ENCODE measurements at places on chromosomes 7 and 10. TPM values are rescaled to one million over a fixed set of nuclear protein-coding genes. Genes with fewer than 3 reads are reported as not detected.
A peak's percentile ranks its signal among the peaks of the same experiment; 100 is the strongest.

GRCh38 chr10:46090258-46090812, 44.3 kb upstream of the MSMB start:
- H3K36me3 ChIP-seq: no peaks in the 10 kb centered on the region
- H3K4me3 ChIP-seq: no peak overlapping the region
- no peak overlapping the region for H3K27ac ChIP-seq
- no peaks in the 10 kb centered on the region for H3K4me1 ChIP-seq
- no peak for DNase-seq
- H3K27me3 ChIP-seq: no peaks in the 10 kb centered on the region

GRCh38 chr10:28411648-28412047, 108.8 kb upstream of the MPP7 start:
- no peaks in the 10 kb centered on the region for H3K4me1 ChIP-seq
- no peak overlapping the region for H3K27ac ChIP-seq
- no peak for DNase-seq
- peaks cover 20% of the 10 kb centered on the region for H3K27me3 ChIP-seq

EIF5AL1 gene
- total RNA-seq: 0.05 TPM

- DNase-seq: no peak
- H3K27ac ChIP-seq: no peak overlapping the region
- peaks cover 40% of the 10 kb centered on the region for H3K27me3 ChIP-seq
- no peaks in the 10 kb centered on the region for H3K4me1 ChIP-seq
Measured at GRCh38 chr7:43211693-43212092, 99.2 kb downstream of the HECW1 start.

CDCA7L gene
- 41.0 TPM for total RNA-seq

GLCCI1 gene
- total RNA-seq: 5.8 TPM

- H3K27ac ChIP-seq: no peak overlapping the region
- peaks cover 16% of the 10 kb centered on the region for H3K27me3 ChIP-seq
- no peaks in the 10 kb centered on the region for H3K4me1 ChIP-seq
- H3K4me3 ChIP-seq: no peak overlapping the region
- no peak for DNase-seq
- H3K36me3 ChIP-seq: no peaks in the 10 kb centered on the region
Measured at GRCh38 chr10:97046456-97047082, 139.2 kb downstream of the SLIT1 start.

CYP3A4 gene
- not detected for total RNA-seq

DNA sequence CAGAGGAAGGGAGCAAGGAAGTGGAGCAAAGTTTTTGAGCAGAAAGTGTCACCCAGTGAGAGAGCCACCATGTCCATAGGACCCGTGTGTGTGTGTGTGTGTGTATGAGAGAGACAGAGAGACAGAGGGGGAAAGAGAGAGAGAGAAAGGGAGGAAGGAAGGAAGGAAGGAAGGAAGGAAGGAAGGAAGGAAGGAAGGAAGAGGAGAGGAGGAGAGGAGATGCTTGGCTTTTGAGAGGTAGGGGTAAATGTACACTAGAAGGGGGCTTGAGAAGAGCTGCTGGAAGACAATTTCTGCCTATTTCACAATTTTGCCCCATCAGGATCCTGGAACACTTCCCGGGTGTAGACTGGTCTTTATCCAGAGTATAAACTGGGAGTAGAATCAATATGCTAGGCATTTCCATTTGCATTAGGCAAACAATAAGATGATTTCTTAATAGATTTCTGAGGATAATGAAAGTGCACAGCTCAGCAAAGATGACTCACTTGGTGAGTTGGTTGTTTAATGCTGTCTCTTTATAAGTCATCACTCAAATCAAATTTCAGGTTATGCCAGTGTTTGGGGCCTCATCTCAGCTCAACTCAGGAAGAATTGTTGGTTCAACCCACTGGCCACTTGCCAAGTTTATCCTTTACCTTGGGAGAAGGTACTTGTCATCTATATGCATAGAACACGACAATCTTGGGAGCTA, 70.0 kb upstream of the FAM13C start:
- peaks cover 13% of the 10 kb centered on the region for H3K4me1 ChIP-seq
- no peak overlapping the region for H3K27ac ChIP-seq
- no peak overlapping the region for H3K4me3 ChIP-seq
- no peaks in the 10 kb centered on the region for H3K27me3 ChIP-seq
- H3K36me3 ChIP-seq: no peaks in the 10 kb centered on the region

DNA sequence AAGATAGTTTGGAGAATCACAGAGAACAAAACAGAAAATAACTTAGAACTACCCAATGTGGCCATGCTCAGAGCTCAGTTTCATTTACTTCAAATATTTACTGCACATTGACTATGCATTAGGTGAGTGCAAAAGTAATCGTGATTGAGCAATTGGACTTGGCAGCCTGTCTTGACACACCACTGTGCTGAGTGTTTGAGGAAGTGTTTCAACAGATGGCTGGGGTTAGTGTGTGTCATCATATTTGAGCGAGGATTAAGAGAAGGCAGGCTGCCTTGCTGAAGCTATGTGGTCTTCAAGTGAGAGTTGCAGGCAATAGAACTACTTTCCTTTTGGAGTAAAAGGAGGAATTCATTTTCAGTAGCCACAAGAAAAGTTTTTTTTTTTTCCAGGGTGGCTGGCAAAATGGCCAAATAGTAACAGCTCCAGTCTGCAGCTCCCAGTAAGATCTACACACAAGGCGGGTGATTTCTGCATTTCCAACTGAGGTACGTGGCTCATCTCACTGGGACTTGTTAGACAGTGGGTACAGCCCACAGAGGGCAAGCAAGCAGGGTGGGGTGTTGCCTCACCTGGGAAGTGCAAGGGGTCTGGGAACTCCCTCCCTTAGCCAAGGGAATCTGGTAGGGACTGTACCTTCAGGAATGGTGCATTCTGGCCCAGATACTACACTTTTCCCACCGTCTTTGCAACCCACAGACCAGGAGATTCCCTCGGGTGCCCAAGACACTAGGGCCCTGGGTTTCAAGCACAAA, 37.6 kb downstream of the AKR1C4 start:
- no peak overlapping the region for H3K4me3 ChIP-seq
- no peak for DNase-seq
- no peaks in the 10 kb centered on the region for H3K27me3 ChIP-seq
- H3K27ac ChIP-seq: no peak overlapping the region
- no peaks in the 10 kb centered on the region for H3K36me3 ChIP-seq

DNA sequence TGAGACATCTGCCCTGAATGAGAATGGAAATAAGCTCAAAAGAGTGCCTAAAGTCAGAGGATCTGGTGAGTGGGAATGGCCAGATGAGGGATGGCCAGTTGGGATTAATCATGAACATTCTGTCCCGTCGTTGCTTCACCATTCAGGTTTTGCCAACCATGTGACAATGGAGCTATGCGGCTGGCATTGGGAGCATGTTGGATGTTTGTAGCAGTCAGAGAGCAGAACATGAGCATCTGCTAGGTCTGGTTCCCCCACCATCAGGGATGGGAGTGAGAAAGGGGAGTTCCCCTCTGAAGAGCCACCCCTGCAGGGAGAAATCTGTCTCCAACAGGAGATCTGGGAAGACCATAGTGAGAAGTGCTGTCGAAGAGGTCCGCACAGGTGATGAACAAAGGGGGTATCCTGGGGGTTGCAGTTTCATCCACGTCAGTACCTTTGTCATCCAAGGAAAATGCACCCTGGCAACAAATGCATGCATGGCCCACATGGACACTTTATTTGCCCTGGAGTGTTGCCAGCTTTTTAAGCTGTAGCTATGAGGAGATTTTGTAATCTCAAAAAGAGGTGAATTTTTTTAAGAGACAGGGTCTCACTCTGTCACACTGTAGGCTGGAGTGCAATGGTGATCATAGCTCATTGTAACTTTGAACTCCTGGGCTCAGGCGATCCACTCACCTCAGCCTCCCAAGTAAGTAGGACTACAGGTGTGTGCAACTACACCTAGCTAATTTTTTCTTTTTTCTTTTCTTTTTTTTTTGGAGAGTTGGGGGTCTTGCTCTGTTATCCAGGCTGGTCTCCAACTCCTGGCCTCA, 190.2 kb downstream of the CAMK1D start:
- H3K4me3 ChIP-seq: no peak overlapping the region
- H3K4me1 ChIP-seq: peaks cover 8% of the 10 kb centered on the region
- DNase-seq: no peak
- H3K27ac ChIP-seq: no peak overlapping the region

GRCh38 chr10:115606741-115607140, 513.6 kb downstream of the ATRNL1 start:
- H3K27ac ChIP-seq: no peak overlapping the region
- DNase-seq: no peak
- H3K27me3 ChIP-seq: no peaks in the 10 kb centered on the region

DNA sequence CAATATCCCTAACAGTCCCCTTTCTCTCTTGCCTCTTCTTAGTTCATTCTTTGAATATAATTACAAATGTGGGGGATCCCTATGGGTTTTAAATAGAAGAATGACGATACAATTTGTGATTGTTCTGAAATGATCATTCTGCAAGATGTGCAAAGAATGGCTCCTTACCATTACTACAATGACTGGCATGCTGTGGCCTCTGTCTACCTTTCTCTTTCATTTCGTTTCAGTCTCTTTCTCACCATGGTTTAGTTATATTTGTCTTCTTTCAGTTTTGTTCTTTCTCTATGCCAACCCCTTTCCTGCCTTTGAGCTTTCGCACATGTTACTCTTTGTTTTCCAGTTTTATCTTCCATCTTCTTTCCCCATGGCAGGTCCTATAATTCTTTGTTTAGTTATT, 176.5 kb downstream of the SUGCT start:
- no peaks in the 10 kb centered on the region for H3K4me1 ChIP-seq
- no peak for DNase-seq
- H3K27ac ChIP-seq: no peak overlapping the region
- H3K4me3 ChIP-seq: no peak overlapping the region
- no peaks in the 10 kb centered on the region for H3K36me3 ChIP-seq

CCDC3 gene
- total RNA-seq: 5.8 TPM

- H3K27ac ChIP-seq: no peak overlapping the region
- H3K36me3 ChIP-seq: no peaks in the 10 kb centered on the region
- no peak for DNase-seq
- no peak overlapping the region for H3K4me3 ChIP-seq
Measured at GRCh38 chr10:71099731-71100361, 112.5 kb upstream of the UNC5B start.

FAM25C gene
- not detected for total RNA-seq

- H3K36me3 ChIP-seq: no peaks in the 10 kb centered on the region
- no peaks in the 10 kb centered on the region for H3K27me3 ChIP-seq
- H3K27ac ChIP-seq: peak overlapping the region; percentile 99
- H3K4me1 ChIP-seq: peaks cover 44% of the 10 kb centered on the region
- no peak for DNase-seq
- no peak overlapping the region for H3K4me3 ChIP-seq
Measured at GRCh38 chr7:156895024-156895780, 2.2 kb upstream of the LMBR1 start.

DNA sequence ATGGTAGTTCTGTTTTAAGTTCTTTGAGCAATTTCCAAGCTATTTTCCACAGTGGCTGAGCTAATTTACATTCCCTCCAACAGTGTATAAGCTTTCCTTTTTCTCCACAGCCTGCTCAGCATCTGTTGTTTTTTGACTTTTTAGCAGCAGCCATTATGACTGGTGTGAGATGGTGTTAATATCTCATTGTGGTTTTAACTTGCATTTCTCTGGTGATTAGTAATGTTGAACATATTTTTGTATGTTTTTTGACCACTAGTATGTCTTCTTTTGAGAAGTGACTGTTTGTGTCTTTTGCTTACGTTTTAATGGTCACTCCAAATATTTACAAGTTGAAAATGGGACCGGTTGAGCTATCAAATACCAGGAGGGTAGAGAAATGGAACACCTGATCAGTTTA, 20.4 kb downstream of the GNG11 start:
- H3K27ac ChIP-seq: no peak overlapping the region
- DNase-seq: no peak
- H3K36me3 ChIP-seq: no peaks in the 10 kb centered on the region

DNA sequence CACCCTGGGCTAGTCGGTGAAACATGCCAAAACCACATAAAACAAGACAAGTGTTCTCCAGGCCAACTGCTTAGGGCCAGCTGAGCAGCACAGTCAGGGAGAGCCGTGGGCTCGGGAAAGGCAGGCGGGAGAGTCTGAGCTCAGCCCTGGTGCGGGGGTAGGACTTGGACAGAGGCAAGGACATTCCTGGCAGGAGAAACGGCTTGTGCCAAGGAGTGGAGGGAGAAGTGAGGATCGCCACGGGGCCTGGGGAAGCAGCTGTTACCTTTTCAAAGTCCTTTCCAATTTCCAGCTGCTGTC, 4.2 kb downstream of the ELN start:
- DNase-seq: peak; percentile 50
- peak overlapping the region; percentile 74 for H3K4me3 ChIP-seq
- peak overlapping the region; percentile 88 for H3K27ac ChIP-seq
- H3K27me3 ChIP-seq: peaks cover 26% of the 10 kb centered on the region
- peaks cover 76% of the 10 kb centered on the region for H3K4me1 ChIP-seq
- peaks cover 8% of the 10 kb centered on the region for H3K36me3 ChIP-seq

All from left ventricle myocardium inferior (tissue), 1 donor.